HCT116 (cell line): ENCODE measurements at places on chromosomes 3 and 15. TPM values are rescaled to one million over a fixed set of nuclear protein-coding genes. Genes with fewer than 3 reads are reported as not detected.

CCR1 gene
- 0.10 TPM for total RNA-seq

AMIGO3 gene
- 0.32 TPM for total RNA-seq

CD96 gene
- 0.42 TPM for total RNA-seq

TMEM158 gene
- total RNA-seq, result 25.8 TPM

GABRA5 gene
- not detected for total RNA-seq

MME gene
- 0.34 TPM for total RNA-seq

GATM gene
- 3.1 TPM for total RNA-seq

B3GALNT1 gene
- 9.6 TPM for total RNA-seq

DNA sequence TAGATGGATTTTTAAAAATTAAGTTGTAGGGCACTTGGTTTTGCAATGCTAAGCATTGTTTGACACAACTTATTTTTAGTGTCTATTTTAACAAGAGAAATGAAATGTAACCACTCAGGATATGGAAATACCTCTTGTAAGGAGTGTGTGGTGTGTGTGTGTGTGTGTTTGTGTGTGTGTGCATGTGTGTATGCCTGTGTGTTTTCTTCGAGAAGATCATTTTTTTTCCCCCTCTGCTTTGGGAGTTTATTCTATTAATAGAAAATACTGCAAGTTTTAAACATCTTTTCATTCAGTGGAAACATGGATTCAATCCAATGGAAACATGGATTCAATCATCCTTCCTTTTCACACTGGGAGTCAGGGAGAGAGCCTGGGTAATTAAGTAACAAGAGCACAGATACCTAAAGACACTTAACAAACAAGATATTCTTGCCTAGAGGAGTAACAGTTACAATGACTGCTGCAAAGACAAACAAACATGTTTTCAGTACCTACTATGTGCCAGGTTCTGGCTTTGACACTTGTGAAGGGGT is 567.2 kb upstream of the TBL1XR1 start:
- DNase-seq, result no peak
- no peaks in the 10 kb centered on the region for H3K4me1 ChIP-seq
- no peaks in the 10 kb centered on the region for H3K36me3 ChIP-seq
- no peak overlapping the region for H3K4me3 ChIP-seq
- H3K27ac ChIP-seq, result no peak overlapping the region

- no peak overlapping the region for H3K4me3 ChIP-seq
- no peak for DNase-seq
- H3K36me3 ChIP-seq, result no peaks in the 10 kb centered on the region
- no peaks in the 10 kb centered on the region for H3K27me3 ChIP-seq
- 0 out of 2 replicates have a peak, but pooled peaks cover 2% of the 10 kb centered on the region for H3K4me1 ChIP-seq
Measured at GRCh38 chr15:82774496-82774895, 31.4 kb downstream of the FSD2 start.

DNA sequence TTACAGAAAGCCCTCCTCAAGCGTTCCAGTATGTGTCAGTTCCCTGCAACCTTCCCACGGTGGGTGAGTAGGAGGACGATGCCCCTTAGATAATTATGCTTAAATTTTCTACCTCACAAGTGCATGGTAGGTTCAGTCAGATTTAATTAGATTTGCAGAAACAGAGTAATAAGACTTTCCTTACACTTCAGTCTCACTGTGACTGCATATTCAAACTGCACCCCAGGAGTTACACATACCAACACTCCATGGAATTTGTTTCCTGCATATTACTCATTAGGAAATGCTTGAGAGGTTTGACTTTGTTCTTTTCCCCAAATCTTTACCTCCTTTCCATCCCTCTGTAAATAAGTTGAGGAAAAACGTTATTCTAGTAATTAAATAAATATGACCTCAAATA is 108.8 kb downstream of the ARRDC4 start:
- H3K4me1 ChIP-seq, result no peaks in the 10 kb centered on the region

DNA sequence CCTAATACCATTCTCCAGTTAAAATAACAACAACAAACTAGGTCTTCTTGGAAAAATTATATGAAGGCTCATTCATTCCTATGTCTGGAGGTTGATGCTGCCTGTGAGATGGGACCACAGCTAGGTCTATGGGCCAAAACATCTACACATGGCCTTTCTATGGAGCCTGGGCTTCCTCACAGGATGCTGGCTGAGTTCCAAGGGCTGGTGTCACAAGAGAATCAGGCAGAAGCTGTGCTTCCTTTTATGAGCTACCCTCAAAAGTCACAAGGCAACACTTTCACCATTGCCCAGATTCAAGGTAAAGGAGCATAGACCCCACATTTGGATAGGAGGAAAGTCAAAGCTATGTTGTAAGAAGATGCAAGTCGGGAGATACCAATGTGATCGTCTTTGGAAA is 4.6 kb upstream of the RTP2 start:
- no peaks in the 10 kb centered on the region for H3K27me3 ChIP-seq
- no peaks in the 10 kb centered on the region for H3K36me3 ChIP-seq
- no peak overlapping the region for H3K4me3 ChIP-seq
- H3K4me1 ChIP-seq, result no peaks in the 10 kb centered on the region
- DNase-seq, result no peak

GRCh38 chr3:180265551-180265950 is 228.8 kb upstream of the PEX5L start:
- DNase-seq, result no peak
- no peaks in the 10 kb centered on the region for H3K36me3 ChIP-seq
- H3K27me3 ChIP-seq, result no peaks in the 10 kb centered on the region; the same call in 1 of the 2 replicates

GRCh38 chr3:33883538-33883950 is 85.1 kb downstream of the PDCD6IP start:
- no peak overlapping the region for H3K4me3 ChIP-seq
- H3K27ac ChIP-seq, result no peak overlapping the region
- H3K27me3 ChIP-seq, result peaks cover 11% of the 10 kb centered on the region; the same call in 1 of the 2 replicates

DNA sequence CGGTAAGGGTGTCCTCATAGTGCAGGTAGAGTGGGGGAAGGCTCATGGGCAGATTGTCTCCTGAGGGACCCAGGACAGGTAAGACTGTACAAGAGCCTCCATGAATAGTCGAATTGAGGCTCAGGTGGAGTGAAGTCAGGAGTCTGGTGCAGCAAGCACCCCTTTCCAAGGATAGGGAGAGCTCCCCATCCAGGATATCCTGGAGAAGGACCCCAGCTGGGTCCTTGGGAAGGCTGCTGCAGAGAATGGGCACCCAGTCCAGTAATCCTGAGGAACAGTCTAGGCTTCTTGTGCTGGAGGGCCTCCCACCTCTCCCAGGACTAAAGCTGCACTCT is 592 bp downstream of the DUOXA2 start:
- H3K27ac ChIP-seq, result no peak overlapping the region
- no peak overlapping the region for H3K4me3 ChIP-seq
- no peaks in the 10 kb centered on the region for H3K27me3 ChIP-seq
- no peak for DNase-seq
- no peaks in the 10 kb centered on the region for H3K36me3 ChIP-seq
- no peaks in the 10 kb centered on the region for H3K4me1 ChIP-seq

GRCh38 chr15:96053781-96054428 is 276.6 kb upstream of the NR2F2 start:
- no peak for DNase-seq
- H3K36me3 ChIP-seq, result no peaks in the 10 kb centered on the region
- H3K4me1 ChIP-seq, result peaks cover 22% of the 10 kb centered on the region
- peak overlapping the region; percentile 20 for H3K27ac ChIP-seq
- H3K4me3 ChIP-seq, result peak overlapping the region; percentile 19
- no peaks in the 10 kb centered on the region for H3K27me3 ChIP-seq

DNA sequence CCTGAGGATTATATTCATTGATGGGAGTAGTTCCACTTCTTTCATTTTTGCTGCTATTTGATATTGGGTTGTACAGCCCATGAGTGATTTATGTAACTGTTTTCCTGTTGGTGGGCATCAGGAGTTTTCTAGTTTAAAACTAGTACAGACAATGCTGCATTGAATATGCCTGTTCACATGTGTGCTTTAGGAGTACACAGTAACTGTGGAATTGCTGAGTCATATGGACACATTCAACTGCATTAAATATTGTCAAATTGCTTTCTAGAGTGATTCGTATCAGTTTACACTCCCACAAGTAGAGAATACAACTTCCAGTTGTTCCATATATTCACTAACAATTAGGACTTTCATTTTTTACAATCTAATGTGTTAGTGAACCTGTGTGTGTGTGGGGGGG is 59.8 kb upstream of the THSD4 start:
- H3K4me1 ChIP-seq, result no peaks in the 10 kb centered on the region; the same call in 1 of the 2 replicates
- no peak overlapping the region for H3K4me3 ChIP-seq
- no peaks in the 10 kb centered on the region for H3K36me3 ChIP-seq
- DNase-seq, result no peak

DNA sequence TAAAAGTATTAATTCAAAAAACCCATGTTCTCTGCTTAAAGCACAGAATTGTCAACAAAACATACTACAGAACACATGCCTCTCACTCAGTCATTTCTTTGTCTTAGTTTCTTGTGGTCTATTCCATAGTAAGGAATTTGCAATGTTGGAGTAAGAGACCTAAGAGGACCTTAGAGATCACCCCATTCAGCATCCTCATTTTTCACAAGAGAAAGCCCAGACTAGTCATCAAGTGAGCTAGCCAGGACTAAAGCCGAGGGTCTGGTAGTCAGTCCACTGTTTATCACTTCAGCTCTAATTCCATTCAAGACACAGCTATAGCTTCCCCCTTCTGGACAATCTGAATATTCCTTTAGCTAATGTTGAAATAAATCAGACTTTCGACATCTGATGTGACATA is 601.1 kb downstream of the FHIT start:
- DNase-seq, result no peak

DNA sequence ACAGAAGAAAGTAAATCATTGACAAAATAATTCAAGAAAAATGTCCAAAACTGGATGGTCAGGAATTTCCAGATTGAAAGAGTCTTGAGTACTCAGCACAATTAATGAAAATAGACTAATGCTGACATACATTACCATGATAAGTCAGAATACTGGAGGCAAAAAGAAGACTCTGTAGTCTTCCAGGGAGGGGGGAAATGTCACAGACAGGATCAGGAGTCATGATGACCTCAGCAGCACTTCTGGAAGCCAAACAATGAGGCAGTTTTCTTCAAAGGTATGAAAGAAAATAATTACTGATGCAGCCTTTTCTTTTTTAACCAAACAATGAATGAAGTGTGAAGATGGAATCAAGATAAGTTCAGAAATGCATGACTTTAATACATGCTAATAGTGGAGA is 30.1 kb upstream of the SLC22A13 start:
- peaks cover 3% of the 10 kb centered on the region; the same call in 1 of the 2 replicates for H3K36me3 ChIP-seq
- no peak overlapping the region for H3K4me3 ChIP-seq
- H3K27me3 ChIP-seq, result no peaks in the 10 kb centered on the region

DNA sequence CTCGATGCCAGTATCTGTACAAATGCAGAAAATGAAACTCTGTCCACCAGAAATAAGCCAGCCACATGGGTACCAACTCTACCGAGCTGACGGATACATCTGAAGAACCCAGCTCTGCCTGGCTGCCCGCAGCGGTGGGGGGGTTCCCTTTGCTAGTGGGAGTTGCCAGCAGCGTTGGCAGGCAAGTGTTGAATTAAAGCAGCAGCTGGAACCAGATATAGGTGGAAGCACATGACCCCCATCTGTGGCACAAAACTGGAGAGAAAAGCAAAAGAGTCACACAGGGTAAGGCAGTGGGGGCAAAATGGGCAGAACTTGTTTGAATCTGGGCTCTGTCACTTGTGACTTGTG is 17.9 kb downstream of the CRYGS start:
- H3K36me3 ChIP-seq, result no peaks in the 10 kb centered on the region
- no peak for DNase-seq
- no peaks in the 10 kb centered on the region for H3K4me1 ChIP-seq
- no peak overlapping the region for H3K27ac ChIP-seq

GRCh38 chr15:62455441-62455921 is 290.4 kb upstream of the C2CD4B start:
- no peaks in the 10 kb centered on the region for H3K27me3 ChIP-seq
- H3K4me3 ChIP-seq, result no peak overlapping the region
- no peak for DNase-seq
- H3K27ac ChIP-seq, result no peak overlapping the region
- peaks cover 4% of the 10 kb centered on the region; the same call in 1 of the 2 replicates for H3K4me1 ChIP-seq

- H3K27me3 ChIP-seq, result peaks cover 4% of the 10 kb centered on the region; the same call in 1 of the 2 replicates
- no peak overlapping the region for H3K4me3 ChIP-seq
- DNase-seq, result no peak
- H3K36me3 ChIP-seq, result no peaks in the 10 kb centered on the region
Measured at GRCh38 chr3:31530039-31530959, 2.4 kb upstream of the STT3B start.

- DNase-seq, result no peak
- no peaks in the 10 kb centered on the region for H3K27me3 ChIP-seq
- H3K36me3 ChIP-seq, result no peaks in the 10 kb centered on the region
- no peak overlapping the region for H3K4me3 ChIP-seq
- no peak overlapping the region for H3K27ac ChIP-seq
Measured at GRCh38 chr15:67731112-67731721, 94.1 kb upstream of the SKOR1 start.

DNA sequence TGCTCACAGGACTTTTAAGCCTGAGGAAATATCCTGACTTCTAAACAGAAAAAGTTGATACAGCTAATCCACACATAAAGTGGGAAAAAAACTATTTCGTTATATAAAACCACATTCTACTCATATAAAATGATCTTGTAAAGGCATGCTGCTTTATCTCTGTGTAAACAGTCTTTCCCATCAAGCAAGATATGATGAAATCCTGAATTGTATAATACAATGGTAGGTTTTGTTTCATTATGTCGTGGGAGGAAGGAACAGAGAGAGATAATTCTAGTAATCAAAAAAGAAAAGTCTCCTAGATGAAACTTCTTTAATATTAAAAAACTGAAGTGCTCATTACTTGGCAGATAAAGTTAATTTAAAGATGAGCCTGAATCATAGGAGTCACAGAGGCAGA is 92.6 kb upstream of the SNTN start:
- no peaks in the 10 kb centered on the region for H3K36me3 ChIP-seq
- H3K27me3 ChIP-seq, result no peaks in the 10 kb centered on the region
- no peak overlapping the region for H3K4me3 ChIP-seq
- H3K4me1 ChIP-seq, result no peaks in the 10 kb centered on the region
- no peak overlapping the region for H3K27ac ChIP-seq
- DNase-seq, result no peak

DNA sequence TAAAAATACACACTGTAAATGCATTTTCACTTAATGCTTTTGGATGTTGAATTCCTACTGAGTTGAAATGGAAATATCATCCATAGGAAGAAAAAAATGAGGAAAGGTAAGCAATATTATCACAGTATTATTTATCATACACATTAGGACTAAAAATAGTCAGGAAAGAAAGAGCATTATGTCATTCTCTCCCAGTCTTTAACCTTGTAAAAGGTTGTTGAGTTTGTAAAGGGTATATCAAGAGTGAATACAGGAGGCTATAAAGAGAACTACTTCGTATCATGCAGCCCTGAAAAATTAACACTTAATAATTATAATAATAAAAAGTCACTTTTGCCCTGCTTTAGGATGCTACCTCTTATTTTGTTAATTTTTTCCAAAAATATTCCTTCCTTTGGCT is 395.8 kb downstream of the FOXP1 start:
- no peak for DNase-seq
- no peak overlapping the region for H3K4me3 ChIP-seq
- no peaks in the 10 kb centered on the region for H3K27me3 ChIP-seq
- H3K36me3 ChIP-seq, result no peaks in the 10 kb centered on the region
- no peak overlapping the region for H3K27ac ChIP-seq

DNA sequence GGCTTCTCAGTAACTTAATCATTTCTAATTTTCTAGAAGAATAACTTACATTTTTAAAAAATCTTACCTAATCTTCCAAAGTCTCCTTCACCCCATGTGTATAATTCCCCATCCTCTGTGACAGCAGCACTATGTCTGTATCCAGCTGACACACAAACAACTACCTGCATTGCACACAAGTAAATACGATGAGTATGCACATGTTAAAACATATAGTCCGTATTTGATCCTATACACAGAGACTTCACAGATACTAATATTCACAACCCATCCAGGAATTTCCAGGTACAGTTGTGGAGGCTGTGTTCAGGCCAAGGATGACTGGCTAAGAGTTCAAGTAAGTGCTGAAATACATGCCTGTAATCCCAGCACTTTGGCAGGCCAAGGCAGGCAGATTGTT is 78.6 kb downstream of the HERC1 start:
- H3K4me3 ChIP-seq, result no peak overlapping the region
- H3K27me3 ChIP-seq, result no peaks in the 10 kb centered on the region
- H3K4me1 ChIP-seq, result no peaks in the 10 kb centered on the region
- H3K27ac ChIP-seq, result no peak overlapping the region
- DNase-seq, result no peak
